ENCODE measurements at places on chromosomes 7 and 10.
A peak's percentile ranks its signal among the peaks of the same experiment; 100 is the strongest.

- DNase-seq, result no peak
These were observed 97.3 kb upstream of the IKZF1 start for GRCh38 chr7:50207251-50207564.

DNA sequence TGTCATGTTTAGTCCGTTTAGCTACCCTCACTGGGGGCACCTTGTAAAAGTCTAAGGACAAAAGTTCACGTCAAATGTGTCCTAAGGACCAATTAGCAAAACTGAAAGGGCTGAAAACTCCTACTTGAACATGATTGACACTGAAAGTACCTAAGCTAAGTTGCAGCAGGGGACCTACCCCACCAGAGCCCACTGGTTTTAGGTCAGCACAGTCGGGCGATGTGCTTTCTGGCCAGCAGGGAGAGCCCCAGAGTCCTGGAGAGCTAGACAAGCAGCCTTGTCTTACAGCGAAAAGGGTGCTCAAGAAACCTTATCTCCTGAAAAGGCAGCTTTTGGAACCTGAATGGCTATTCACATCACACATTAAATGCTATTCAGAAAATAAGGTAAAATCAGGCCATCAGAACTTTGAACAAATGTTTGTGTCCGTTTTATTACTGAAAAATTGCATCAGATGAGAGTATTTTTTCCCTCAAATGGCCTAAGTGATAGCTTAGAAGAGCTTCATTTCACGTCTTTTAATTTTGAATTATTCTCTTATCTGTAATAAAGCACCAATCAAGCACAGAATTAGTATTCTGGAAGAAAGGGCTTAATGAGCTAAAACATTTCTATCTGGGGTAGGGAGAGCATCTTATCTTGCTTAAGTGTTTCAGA, 52.2 kb upstream of the MKI67 start:
- DNase-seq, result peak; percentile 58

GRCh38 chr10:4296161-4296560, 511.2 kb upstream of the KLF6 start:
- no peak for DNase-seq

DNA sequence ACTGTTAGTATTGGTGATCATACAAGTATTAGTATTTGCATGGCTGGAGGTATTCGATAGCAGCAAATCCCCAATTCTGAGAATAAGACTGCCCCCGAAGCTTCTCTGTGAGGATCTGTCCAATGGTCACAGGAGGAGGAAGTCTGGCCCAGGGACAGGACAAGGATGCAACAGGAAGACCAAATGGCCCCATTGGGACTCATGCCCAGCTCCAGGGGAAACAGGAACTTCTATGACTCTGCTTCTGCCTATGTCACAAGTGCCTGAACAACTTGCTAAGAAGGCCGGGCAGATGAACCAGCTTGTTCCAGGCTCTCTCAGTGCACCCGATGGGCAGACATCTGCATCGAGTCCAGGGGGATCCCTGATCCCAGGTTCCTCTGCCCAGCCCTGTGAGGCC, 172.0 kb upstream of the GRB10 start:
- DNase-seq, result no peak

DNA sequence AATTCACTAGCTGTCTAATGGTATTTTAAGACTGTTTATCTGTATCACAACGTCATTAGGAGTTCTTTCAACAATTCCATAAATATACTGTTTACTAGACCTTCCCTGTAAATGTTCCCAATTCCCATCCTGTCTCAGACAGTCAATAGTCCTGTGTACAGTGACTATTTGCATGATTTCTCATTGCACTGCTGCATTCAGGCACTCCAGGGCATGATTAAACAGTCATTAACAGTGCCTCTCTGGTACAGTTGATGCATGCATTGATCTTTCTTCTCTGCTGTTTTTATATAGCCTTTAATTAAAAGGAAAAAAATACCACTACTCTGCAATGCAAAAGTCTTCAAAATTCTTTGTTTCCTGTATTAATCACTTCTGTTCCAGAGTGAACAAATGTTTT, 51.5 kb upstream of the MTURN start:
- no peak for DNase-seq

DNA sequence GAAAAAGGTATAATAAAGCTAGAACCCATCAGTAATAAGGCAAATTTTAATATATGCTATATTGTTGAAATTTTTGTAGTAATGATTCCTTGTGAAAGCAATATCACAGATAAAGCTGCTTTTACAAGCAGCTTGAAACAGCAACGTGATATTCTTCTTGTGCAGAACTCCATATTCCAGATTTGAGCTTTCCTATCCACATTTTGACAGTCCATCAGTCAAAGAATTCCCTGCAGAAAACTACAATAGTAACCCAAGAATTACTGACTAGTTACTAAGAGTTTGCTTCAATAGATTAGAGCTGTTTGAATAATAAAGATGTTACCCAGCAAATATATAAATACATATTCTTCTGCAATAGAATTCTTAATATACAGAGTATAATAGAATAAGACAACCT, 291.2 kb downstream of the KCND2 start:
- no peak for DNase-seq

GRCh38 chr7:89160107-89160506, 364.6 kb upstream of the TEX47 start:
- no peak for DNase-seq

DNA sequence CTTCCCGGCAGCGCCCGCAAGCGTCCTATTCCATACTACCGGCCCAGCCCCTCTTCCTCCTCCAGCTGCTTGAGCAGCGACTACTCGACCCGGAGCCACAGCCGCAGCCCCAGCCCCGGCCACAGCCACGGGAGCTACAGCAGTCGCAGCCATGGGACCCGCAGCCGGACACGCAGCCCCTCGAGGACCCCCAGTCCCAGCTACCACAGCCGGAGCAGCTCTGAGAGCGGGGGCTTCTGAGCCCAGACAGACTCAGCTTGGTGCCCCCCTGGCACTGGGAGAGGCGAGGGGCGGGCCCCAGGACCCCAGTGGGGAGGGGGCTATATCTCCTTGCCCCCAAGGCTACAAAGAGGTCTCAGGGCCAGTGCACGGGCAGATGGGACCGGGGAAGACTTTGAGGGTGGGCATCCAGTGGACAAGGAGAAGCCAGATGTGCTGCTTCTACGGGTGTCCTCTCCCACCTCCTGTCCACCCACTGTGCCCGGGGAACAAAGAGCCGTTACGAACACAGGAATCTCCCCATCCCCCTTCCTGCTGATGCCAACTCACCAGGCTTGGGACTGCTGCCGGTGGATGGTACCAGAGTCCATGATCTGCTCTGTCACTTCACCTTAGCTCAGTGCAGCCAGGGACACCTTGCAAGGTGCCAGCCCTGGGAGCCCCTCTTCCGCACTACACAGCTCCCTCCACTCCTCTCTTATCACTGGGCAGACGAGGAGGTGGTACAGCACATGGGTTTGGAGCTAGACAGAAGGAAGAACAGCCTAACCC, 16.7 kb upstream of the HSPB1 start:
- DNase-seq, result no peak

DNA sequence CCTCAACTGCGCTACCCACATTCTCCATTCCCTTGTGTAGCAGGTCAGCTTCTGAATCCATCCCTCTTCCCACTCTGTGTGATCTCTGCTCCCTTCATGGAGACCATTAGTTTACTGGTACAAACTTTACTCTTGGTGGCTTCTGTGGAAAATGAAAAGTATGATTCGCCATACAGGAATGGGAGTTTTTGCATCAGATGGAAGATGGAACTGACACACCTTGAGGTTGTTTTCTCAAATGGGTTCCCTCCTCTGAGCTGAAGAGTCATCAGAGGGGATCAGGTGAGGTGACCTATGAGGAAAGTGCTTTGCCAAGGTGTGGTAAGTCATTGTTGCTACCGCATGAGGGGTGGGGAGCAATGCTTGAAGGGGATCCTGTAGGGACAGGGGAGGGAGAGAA, 266.8 kb downstream of the INHBA start:
- no peak for DNase-seq

DNA sequence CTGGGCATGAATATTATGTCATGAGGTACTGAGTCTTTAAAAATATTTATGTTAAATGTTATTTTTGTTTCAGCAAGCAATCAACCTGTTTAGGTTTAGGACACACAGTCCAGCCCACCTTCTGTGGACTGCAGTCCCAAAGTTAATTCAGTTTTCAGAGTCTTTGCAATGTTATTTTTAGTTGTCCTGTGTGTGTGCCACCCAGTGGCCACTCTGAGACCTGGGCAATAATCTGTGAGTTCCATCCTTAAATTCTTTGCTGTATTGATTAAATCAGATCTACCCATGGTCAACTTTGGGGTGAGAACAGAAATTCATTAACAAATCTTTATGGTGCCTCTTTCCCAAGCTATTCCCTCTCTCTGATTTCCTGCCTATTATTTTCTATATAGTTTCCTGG, 415.1 kb downstream of the CCSER2 start:
- DNase-seq, result no peak

- no peak for DNase-seq
These were observed 18.5 kb upstream of the TRIM56 start for GRCh38 chr7:101066833-101067177.

GRCh38 chr7:71350680-71351079, 218.7 kb downstream of the GALNT17 start:
- DNase-seq, result no peak

- no peak for DNase-seq
These were observed 421.0 kb downstream of the PTPRN2 start for GRCh38 chr7:158166386-158167340.

DNA sequence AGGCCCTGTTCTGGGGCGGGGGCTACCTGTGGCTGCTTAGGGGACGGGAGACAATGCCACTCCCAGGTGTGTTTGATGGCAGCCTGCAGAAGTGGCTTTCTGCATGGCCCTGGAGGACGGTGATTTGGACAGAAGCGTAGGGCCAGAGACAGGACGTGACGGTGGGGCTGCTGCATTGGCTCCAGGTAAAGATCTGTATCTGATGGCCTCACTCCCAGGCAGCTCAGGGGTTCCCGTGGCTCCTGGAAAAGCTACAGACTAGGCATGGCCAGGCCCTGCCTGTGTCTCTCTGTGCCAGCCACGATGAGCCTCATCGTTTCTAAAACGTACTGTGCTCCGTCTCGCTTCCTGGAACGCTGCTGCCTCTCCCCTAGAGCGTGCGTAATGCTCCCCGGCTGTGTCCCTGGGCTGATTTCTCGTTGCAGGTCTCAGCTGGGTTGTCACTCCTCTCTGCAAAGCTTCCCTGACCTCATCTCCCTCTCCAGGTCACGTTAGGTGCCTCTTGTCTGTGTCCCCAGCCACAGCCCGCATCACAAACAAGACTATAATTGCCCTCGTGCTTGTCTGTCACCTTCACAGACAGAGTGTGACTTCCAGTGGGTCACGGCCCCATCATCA, 12.6 kb downstream of the GTF2IRD1 start:
- DNase-seq, result no peak

- DNase-seq, result no peak
These were observed 15.3 kb downstream of the SLC25A13 start for GRCh38 chr7:96306385-96307125.

- no peak for DNase-seq
These were observed 58.6 kb upstream of the FEZF1 start for GRCh38 chr7:122363144-122363543.

- DNase-seq, result no peak
These were observed 17.0 kb upstream of the ECHDC3 start for GRCh38 chr10:11724938-11725776.

Measured in activated T-cell treated with anti-CD3 and anti-CD28 coated beads, Interleukin-2, amount 50 U/mL, for 72 hours (primary cell).